Stimulated activated CD4-positive, alpha-beta T cell treated with anti-CD3 and anti-CD28 coated beads, Interleukin-4, amount 100 ng/mL, for 4 hours (primary cell): ENCODE measurements at places on chromosomes 13 and 19.

GRCh38 chr19:33175886-33176669, 18.1 kb upstream of the LRP3 start:
- DNase-seq: no peak

- DNase-seq: no peak
These were observed 3.2 kb upstream of the NAT14 start for GRCh38 chr19:55481794-55482155.

GRCh38 chr13:114154476-114154875, 22.1 kb upstream of the RASA3 start:
- no peak for DNase-seq

DNA sequence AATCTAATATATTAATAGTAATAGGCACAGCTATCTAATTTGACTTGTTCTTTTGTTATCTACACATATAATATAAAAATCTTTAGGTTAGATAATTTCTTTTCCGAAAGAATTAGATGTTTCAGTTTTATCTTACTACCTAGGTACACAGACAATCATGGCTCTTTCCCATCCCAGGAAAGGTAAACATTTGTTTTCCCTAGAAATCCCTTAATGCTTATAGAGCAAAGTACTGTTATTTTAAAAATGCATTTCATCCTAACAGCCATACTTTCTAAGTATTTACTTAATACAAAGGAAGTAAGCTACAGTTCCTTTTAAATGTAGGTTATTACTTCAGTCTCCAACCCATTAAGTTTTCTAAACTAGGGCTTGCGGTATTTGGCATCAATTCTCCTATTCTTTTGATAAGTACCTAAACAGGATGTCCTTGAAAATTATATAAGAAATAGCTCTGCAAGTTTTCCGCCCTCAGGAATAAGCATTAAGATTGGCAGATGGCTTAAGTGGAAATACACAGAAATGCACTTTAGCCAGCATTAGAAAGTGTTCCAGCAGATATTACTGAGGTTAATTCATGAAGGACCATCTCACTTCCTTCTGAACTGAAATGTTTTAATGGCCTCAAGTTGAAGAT, 616.2 kb upstream of the SPRY2 start:
- no peak for DNase-seq

DNA sequence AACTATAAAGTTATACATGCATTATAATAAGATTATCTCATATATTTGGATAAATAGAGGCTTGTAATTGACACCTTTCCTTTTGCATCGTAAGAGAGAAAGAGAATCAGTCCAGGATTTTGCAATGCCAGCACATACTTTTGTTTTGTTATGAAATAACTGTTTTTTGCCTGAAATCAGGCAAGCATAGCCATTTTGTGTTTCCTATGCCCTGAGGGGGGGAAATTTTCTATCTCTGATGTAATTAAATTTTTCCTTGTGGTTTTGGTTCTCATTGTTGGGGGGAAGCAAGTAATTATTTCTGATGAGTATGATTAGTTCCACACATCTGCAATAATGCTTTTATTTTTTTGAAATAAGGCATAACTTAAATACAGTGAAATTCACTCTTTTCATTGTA, 229.4 kb downstream of the NDFIP2 start:
- DNase-seq: no peak

- no peak for DNase-seq
These were observed 20.6 kb upstream of the TNFSF11 start for GRCh38 chr13:42553098-42554046.

- DNase-seq: no peak
These were observed 17.1 kb upstream of the DPY19L3 start for GRCh38 chr19:32388393-32388855.

DNA sequence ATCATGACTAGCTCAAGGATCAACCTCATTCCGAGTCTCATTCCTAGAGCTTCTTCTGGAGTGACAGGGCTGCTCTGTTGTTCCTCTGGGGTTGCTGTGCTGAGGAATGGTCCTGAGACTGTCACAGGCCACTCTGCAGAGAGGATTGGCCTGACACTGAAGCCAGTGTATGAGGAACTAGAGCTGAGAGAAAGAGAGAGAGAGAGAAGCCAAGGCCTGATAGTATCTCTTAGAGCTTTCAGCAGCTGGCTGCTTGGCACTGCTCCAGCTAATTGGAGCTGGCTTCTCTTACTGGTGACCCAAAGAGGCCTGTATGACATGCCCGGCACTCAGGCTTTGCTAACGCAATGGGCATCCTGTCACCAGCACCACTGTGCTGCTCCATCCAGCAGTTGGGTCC, 73.4 kb upstream of the FLT1 start:
- DNase-seq: no peak

DNA sequence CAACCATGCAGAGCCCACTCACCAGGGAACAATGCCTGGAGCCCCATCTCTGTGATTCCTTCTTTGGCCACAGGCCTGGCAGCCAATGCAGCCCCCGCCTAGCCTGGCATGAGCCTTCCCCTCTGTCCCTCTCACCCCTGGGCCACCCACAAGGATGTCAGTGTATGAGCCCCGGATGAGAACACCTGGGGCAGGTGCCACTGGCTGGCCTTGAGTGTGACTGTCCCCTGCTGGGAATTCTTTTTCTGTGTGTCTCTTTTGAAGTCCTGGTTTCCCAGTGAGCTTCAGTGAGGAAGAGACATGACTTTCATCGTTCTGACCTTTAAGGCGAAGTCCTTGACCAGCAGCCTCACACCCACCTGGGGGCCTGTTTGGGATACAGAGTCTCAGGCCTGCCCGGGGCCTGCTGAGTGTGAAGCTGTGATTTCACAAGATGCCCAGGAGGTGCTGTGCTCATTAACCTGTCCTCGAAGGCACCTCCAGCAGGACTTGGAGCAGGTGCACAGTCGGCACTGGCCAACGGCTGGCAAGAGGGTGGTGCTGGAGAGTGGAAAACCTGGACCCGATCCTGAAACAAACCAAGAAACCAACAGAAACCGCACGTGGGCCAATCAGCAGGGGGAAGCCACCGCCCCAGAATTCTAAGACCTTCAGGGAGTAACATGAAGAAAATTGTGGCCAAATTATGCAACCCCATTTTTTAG, 27.4 kb upstream of the SPACA7 start:
- no peak for DNase-seq

DNA sequence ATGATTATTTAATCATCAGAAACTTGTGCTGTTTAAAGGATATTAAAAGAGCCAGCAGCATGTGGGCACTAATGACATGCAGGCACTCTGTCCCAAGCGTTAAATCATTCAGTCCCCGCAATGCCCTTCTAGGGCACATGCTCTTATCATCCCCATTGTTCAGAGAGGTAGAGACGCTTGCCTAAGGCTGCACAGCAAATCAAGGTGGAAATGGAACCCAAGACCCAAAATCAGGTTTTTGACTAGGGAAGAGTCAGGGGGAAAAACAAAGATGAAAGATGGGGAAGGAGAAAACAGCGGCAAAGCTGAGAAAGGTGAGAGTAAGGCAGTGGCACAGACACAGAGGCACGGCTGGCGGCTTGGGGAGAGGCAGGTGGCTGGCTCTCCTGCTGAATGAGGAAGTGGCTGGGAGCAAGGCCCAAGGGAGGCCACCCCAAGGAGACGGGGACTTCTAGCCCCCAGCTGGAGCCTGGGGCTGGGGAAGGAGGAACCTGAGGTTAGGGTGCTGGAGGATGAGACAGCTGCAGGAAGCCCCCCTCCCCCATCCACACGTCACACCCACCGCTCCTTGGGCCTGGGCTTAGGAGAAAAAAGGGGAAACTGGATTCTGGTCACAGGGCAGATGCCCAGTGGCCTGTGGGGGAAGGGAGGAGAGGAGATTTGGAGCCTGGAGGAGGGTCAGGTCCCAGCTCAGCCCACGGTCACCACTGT, 1.0 kb upstream of the TYROBP start:
- DNase-seq: no peak

DNA sequence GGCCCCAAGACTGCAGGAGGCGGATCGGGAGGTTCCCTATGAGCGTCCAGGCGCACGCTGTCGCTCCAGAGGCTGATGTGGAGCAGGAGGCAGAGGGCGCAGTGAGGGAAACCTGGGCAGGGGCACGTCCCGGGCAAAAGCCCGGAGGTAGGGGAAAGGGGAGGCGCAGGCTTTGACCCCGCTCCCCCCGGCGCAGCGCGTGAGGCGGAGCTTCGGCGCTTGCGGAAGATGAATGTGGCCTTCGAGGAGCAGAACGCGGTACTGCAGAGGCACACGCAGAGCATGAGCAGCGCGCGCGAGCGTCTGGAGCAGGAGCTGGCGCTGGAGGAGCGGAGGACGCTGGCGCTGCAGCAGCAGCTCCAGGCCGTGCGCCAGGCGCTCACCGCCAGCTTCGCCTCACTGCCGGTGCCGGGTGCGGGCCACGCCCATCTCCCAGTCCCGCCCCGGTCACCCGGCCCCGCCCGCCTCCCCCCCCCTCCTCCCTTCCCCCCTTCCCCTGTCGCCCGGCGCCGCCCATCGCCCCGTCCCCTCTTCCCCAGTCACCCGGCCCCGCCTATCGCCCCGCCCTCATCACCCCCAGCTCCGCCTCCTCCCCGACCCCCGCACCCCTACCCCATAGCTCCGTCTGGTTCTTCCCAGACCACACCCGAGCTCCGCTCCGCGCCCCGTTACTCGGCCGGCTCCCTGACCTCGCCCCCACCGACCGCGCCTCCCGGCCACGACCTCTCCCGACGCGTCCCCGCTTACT, 4.1 kb downstream of the HMG20B start:
- no peak for DNase-seq

GRCh38 chr13:113448885-113449692, 4.2 kb downstream of the ADPRHL1 start:
- DNase-seq: no peak

- DNase-seq: no peak
These were observed 7.1 kb downstream of the HNRNPM start for GRCh38 chr19:8451885-8452284.

DNA sequence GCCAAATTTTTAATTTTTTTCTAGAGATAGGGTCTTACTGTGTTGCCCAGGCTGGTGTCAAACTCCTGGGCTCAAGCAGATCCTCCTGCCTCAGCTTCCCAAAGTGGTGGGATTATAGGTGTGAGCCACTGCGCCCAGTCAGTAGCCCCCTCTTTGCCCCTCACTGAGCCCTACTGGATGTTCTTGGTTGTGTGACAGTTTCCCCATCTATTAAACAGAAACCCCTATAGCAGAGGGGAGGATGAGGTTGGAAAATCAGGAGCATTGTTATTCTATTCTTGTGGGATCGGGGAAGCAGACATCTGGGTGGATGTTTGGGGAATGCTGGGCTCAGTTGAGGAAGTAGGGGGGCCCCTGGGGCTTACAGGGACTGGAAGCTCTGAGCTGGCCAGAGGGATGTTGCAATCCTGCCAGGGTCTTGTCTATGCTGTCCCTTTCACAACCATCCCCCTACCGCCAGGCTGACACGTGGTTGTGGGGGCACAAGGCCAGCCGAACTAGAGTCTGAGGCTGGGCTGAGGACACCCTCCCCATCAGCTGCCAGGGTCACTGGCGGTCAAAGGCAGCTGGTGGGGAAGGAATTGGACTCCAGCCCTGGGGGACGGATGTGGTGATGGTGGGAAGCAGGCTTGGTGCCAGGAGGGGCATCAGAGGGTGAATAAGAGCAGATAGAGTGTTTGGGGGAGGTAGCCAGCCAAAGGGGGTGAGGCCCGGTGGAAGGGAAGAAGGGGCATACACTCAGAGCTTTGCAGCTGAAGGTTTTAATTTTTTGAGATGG, 10.9 kb downstream of the APOC1 start:
- DNase-seq: no peak

DNA sequence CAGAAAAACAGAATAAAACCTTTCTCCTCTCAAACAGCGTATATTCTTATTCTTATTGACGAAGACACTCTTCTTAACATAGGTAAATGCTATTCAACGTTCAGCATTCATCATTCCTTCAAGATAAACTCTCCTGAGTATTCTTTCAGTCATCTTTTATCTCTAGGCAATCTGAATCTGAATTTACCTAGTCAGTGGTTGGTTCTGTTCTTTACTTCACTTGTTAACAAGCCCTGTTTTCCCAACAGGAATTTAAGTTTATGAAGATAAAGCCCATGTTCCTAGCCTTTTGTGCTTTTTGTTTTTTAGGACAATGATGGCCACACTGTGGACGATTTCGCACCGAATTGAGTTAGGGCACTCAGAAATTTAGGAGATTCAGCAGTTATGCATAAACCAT, 3.2 kb downstream of the ELF1 start:
- DNase-seq: no peak

DNA sequence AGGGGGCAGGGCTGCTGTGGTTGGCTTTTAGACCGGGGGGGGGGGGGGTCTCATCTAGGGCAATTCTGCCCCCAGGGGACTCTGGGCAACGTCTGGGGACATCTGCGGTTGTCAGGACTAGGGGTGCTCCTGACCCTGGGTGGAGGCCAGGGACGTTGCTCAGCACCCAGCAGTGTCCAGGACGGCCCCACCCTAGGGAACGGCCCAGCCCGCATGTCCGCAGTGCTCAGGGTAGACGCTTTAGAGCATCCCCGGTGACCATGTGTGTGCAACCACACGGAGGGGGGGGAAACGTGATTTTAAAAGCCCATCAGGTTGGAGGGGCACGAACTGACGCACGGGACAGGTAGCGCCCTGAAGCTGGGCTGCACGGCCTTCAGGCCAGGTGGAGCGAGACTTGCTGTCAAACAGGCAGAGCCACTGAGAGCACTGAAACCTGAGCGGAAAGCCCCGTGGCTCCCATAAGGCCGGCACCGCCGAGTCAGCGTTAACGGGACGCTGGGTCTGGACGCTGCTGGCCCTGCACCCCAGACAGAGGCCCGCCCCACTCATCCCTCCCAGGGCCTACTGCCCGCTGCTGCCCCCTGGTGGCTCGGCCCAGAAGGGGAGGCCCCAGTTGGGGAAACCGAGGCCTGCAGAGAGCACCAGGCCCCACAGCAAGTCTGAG, 8.3 kb downstream of the CACTIN start:
- DNase-seq: peak; percentile 58

- no peak for DNase-seq
These were observed 11.5 kb upstream of the KANK2 start for GRCh38 chr19:11208561-11209471.

GRCh38 chr13:113809934-113810333, 50.9 kb downstream of the TMEM255B start:
- no peak for DNase-seq

GRCh38 chr13:73767191-73767741, 366.9 kb downstream of the KLF12 start:
- no peak for DNase-seq

DNA sequence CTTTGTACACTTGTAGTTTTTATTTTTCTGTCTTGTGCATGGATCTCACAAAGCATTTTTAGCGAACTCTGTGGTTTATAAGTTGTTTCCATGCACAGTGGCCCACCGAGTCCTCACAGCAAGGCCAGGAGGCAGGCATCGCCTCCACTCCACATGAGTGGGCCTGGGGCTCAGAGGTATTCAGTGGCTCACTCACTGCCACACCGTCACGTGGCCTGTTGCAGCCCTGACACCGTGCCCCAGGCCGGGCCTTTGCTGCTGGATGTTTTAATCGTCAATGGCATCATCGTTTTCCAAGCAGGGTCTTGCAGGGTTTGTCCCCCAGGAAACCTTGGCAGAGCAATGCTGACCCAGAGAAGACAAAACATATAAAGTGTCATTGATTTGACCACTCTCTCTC, 59.8 kb downstream of the SPACA7 start:
- DNase-seq: no peak

- peak; percentile 64 for DNase-seq
These were observed 1.4 kb downstream of the RNF126 start for GRCh38 chr19:661427-662196.

GRCh38 chr19:17687141-17687856, 855 bp downstream of the UNC13A start:
- no peak for DNase-seq
